ENCODE measurements at places on chromosomes 1 and 21.
A peak's percentile ranks its signal among the peaks of the same experiment; 100 is the strongest.

GRCh38 chr1:101089613-101090338, 64.2 kb upstream of the DPH5 start:
- no peak for DNase-seq

GRCh38 chr1:44289530-44289929, 65.5 kb downstream of the ERI3 start:
- no peak for DNase-seq

- no peak for DNase-seq
These were observed 36.8 kb upstream of the BMP8B start for GRCh38 chr1:39825432-39825941.

DNA sequence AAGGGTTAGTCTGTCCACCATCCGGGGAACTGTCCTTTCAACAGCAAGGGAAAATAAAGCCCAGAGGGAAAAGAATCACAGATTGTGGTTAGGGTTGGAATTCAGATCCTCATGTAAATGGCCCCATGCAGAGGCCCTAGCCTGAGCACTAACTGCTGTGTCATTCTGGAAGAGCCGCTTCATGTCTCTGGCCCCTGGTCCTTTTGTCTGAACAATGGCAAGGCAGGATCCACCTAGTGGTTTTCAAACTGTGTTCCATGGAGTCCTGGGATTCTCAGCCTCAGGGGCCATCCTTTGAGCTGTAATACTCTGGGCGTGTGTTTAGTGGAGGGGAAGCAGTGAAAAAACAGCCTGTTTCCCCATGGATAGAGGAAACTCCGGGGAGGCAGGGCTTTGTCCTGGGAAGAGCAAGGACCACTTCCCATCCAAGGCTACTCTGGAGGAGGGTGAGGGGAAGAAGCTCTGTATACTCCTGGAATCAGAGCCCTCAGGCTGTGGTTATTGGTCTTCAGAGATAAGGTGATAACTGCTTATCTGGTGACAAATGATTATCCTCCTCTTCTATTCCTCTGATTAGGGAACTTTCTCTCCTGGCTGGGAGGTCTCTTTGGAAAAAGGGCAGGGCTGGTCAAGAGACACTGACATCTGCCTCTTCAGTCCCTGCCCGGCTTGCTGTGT, 19.2 kb downstream of the PAX7 start:
- DNase-seq: no peak

- peak; percentile 70 for DNase-seq
These were observed 23.2 kb downstream of the NENF start for GRCh38 chr1:212455803-212456528.

- DNase-seq: no peak
These were observed 361.1 kb downstream of the HHAT start for GRCh38 chr1:210689826-210690225.

- DNase-seq: no peak
These were observed 60.5 kb downstream of the TOR1AIP2 start for GRCh38 chr1:179817056-179817455.

GRCh38 chr1:19621274-19621950, 22.7 kb upstream of the NBL1 start:
- DNase-seq: no peak

GRCh38 chr1:201816309-201816854, 12.6 kb upstream of the IPO9 start:
- DNase-seq: no peak

GRCh38 chr1:207309745-207310273, 11.7 kb upstream of the CD55 start:
- no peak for DNase-seq

DNA sequence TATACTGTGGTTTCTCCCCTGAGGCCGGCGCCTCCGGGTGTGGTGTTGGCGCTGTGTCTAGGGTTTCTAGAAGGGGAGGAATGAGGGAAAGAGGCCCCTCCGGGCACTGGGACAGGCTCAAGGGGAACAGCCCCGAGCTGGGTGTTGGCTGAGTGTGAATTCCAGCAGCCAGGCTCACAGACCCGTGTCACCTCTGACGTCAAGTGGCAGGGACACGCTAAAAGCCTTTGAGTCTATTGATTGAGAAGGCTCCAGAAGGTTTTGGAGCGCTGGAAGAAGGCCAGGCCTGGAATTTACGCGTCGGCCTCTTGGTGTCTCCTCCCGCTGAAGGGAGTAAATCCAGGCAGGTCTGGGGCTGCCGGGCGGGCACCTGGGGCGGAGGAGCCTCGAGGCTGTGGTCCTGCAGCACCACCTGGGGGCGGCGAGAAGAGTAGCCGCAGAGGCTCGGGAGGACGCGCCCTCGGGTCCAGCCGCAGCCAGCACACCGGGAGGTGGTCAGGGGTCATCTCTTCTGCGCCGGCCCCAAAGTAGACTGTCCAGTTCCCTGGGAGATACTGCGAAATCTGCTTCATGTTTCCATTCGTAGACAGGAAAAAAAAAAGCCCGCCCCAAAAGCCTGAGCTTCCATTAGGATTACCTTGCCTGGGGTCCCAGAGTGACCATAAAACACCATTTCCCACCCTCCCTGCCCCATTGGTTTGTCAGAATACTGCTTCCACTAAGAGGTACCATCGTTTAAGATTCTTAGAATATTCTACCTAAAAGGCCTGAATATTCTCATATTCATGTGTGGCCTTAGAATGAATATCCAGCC, 61.7 kb downstream of the TLR5 start:
- DNase-seq: peak; percentile 54

GRCh38 chr1:230076121-230076520, 9.1 kb downstream of the GALNT2 start:
- no peak for DNase-seq

DNA sequence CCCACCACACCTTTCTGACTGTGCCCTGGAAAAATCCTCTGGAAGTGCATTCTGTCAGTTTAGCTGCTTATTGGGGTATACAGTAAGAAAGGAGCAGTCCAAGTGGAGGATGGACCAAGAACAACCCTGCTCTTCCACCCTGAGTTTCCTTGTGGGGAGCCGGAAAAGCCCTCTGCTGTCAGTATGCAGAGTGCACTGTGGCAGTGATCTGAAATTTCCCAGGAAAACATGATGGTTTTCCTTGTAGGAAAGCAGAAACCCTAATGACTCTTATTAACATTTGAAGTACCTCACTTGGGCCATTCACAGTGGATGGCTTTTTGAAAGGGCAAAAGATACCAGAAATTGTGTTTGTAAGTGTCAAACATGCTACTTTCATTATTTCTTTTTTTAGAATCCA, 20.5 kb downstream of the ELAVL4 start:
- DNase-seq: no peak

- DNase-seq: no peak
These were observed 14.3 kb upstream of the SEC16B start for GRCh38 chr1:177984136-177984525.

- DNase-seq: no peak
These were observed 251.2 kb downstream of the TRABD2B start for GRCh38 chr1:47745715-47746609.

DNA sequence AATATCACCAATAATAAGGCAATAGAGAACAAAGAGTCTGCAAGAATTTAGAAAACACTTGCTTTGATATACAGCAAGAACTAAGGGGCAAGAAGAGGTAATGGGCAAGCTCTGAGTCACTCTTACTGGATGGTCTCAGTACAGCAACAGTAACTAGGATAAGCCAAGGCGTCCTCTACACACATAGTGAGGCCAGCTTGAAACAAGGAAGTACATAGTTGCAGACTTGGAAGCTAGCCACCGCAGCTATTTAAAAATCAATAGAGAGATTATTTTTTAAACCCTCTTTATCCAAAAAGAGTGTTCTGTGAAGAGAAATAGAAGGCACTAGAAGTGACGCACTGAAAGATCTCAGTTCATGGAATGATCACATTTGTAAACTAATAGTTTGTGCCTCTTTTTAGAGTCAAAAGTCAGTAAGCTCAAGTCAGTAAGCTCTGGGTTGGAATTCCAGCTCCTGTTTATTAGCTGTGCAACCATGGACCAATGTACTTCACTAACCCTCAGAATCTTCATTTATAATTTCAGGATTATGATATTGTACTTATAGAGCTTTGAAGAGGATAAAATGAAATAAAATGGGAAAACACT, 118.6 kb downstream of the AKT3 start:
- no peak for DNase-seq

DNA sequence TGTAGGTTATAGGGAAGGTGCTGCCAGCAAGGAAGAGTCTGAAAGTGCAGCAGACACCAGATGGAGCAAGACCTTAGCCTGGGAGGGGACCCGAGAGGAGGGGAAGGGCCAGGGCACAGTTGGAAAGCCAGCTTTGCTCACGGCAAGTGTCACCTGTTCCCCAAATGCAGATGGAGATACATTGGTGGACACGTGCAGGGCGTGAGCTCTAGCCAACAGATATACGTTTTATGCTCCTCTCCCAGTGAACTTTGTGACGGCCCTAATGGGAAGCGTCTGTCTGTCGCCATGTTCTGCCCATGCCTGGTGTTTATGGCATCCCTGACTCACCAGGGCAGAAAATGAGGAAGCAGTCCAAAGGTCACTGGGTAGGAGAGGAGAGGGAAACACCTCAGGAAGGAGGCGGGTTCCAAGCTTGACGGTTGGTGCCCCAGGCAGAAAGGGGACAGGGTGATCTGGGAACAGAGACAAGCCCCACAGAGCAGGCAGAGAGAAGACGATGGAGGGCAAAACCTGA, 7.6 kb downstream of the GPA33 start:
- DNase-seq: no peak

DNA sequence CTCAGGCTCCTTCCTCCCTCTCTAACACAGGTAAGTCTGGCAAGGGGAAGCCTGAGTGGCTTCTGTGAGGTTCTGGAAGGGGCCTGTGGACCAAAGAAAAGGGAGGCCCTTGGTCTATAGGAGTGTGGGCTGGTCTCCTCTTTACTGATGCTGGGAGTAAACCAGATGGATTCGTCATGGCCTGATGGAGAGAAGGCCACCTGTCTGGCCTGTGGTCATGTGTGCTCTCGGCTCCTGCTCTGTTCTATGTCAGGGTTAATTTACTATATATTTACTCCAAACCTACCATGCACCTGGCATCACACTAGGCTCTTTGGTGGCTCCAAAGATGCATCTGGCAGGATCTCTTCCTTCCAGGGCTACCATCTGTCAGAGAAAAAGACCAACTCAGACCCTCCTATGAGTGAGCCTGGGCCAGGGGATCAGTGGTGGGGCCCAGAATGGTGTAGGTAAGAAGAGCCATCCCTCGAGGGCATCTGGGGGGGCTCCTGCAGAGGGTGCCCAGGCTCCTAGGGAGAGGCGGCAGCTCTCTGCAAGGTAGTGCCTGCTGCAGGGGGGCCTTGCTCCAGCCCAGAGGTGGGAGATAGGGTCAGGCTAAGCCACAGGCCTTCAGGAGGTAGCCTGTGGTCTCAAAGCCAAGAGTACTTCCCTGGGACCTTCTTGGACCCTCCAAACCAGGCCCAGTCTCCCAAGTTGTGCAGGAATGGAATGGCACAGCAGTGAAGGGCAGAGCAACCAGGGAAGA, 68.2 kb upstream of the SELENON start:
- DNase-seq: no peak

DNA sequence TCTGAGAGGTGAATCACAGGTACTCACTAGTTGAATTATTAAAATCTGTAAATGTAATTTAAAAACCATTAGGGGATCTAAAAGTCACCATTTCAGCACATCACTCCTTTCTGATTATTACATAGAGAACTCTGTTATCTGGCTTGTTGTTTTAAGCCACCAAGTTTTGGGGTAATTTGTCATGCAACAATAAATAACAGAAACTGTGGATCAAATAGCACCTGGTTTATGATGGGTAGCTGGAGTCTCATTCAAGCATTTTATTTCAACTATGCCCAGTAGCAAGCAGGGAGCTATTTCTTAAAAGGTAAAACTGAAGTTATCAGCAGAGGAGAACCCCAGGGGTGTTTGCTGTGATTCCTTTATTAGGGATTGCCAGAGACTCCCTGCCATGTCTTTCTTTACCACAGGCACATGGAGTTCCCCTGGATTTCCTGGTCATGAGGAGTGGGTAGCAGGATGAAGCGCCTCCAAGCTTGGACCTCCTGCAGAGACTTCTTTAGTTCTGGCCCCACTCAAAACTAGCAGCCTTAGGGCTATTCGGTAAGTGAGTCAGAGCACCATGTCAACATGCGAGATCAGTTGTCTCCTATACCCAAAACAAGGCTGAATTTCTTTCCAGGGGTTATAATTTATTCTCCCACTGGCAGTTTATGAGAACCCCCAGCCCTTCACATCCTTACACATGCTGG, 179.2 kb downstream of the GIPC2 start:
- DNase-seq: no peak

DNA sequence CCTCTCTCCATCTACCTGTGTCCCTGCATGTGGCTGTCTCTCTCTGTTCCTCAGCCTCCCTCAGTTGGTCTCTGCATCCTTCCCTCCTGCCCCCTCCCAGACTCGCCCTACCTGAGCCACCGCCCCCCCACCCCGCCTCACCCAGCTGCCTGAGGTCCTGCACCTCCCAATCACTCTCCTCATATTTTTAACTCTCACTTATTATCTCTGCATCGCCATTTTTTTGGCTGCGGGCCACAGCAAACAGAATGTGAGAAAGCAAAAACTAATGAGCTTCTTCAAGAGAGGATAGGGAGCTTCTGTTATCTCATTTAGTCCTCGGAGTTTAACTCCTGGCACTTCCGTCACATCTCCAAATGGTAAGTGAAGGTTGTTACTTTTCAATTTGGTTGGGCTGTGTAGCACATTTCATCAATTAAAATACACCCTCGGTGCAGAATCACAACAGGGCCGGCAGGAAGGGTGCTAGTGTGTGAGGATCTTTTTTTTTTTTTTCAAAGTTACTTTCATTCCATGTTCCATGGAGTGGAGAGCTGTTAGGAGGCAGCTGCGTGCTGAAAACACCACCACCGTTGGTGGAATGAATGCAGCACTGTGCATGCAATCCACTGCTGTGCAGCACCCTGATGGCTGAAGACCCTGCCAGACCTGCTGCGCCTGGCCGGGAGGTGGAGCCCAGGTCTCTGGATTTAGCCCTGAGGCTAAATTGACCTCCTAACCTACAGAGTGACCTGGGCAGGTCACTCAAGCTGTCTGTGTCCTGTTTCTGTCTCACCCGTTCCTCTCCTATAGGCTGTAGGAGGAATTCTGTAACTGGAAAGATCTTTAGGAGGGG, 157.2 kb upstream of the NFIA start:
- no peak for DNase-seq

DNA sequence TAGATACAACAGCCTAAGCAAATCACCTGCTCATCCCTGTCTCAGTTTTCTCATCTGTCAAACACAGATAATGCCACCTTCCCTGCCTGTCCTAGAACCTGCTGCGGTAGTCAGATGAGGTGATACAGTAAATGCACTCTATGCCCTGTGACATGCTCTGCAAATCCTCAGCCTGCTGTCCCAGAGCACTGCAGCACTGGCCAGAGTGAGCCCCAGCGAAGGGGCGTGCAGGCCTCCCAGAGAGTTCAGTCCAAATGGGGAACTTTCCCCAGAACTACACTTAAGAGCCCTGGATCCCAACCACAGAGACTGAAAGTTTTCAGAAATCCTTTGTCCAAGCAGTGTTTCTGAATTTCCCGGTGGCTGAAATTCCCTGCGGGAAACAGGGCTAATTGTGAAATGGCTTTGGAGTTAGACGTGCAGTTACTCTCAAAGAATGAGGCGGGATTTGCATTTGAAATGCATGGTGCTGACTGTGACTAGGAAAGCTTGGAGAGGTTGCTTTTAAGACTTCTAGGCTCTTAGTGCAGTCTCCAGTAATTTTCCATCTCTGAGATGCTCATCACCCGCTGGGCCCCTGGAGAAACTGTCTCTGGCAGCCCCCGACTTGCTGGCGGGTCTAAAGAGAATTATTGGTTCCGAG, 206.5 kb upstream of the AJAP1 start:
- DNase-seq: no peak
